NCI-H1105 (cell line): ENCODE measurements at places on chromosomes 12 and 14.

DNA sequence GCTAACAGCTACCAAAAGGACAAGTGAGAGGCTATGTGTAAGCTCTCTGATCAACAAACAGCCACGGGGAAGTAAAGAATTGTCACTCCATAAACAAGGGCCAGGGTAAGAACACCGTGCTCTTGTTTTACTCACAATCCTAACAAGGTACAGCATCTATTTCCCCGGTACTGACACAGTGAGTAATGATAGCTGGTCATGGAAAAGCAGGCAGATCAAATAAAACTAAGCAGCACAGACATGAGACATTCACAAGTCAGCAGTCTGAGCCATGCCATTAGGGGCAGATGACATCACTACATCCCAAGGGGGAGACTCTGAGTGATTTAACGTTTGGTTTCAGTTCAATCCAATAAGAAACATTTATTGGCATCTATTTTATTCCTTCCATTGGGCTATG is 54.4 kb downstream of the ARL6IP4 start:
- no peak for DNase-seq

DNA sequence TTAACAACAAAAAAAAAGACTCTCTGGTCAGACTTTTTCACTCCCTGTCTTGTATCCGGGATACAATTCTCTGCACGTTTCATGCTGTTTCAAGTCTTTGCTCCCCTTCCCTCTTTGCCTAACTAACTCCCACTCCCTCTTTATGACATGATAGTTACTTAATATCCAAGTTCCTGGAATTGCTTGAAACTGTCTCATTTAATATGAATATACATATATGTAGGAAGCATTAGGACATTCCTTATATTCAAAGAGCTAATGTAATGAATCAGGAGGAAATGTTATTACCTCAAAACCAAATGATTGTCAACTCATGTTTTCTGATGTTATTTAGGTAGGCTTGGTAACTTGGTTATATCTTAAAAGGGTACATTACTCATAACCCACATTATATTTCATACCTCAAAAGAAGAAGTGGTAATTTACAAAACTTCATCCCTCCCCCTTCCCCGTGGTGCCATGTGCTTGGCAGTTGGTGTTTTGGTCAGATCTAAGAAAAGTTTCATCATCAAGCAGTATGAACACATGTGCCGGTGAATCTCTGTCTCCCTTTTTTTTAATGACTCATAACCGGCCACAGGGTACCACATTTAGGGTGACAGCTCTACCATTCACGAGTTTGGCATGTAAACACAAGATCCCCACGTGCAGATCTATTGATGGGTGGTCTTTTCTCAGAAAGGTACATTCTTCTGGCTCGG is 56.5 kb downstream of the HCAR2 start:
- DNase-seq, result no peak

- no peak for DNase-seq
These were observed 467.2 kb downstream of the MED13L start for GRCh38 chr12:115810122-115810901.

DNA sequence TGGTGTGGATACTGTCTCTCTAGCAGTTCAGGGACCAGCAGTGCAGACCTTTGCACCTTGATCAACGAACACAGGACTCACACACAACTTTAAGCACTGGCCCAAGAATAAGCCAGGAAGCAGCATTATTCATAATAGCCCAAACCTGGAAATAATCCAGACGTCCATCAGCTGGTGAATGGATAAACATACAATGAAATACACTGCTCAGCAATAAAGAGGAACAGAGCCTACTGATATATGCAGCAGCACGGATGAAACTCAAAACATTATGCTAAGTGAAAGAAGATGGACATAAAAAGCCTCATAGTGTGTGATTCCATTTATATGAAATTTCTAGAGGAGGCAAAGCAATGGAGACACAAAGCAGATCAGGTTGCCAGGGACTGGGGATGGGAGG is 303.9 kb upstream of the FKBP4 start:
- DNase-seq, result peak; percentile 31

DNA sequence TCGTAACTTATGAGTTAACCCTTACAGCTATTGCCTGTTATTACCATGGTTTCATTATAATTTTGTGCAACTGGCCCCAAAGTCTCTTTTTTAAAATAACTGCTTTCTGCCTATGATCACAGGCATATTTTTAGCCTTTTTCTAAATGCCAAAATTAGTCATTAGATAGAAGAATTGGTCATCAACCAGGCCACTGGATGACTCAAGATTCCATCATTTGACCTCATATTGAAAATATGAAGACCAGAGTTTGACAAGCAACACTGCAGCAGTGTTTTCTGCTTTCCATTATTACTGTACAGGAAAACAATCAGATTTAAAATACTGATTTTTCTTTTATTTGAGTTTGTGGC is 54.7 kb upstream of the OTOGL start:
- no peak for DNase-seq

DNA sequence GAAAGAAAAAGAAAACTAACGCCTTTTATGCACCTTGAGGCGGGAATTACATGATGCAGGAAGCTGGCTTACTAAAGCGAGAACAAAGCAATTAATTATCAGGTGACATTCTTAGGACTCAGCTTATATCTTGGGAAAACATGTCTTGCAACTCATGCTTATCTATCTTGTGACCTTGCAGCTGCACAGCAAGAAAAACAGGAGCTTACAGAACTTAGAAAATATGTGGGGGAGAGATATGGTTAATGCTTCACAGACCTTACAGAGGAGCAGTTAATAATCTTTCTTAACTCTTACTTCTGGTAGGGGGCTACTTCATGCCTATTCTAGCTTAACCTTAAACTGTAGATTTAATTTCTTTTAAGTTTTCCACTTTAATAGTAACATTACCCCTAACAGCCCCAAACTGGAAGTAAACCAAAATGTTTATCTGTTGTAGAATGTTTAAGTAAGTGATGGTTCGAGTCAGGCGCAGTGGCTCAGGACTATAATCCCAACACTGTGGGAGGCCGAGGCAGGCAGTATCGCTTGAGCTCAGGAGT is 13.2 kb upstream of the OR11G2 start:
- no peak for DNase-seq

DNA sequence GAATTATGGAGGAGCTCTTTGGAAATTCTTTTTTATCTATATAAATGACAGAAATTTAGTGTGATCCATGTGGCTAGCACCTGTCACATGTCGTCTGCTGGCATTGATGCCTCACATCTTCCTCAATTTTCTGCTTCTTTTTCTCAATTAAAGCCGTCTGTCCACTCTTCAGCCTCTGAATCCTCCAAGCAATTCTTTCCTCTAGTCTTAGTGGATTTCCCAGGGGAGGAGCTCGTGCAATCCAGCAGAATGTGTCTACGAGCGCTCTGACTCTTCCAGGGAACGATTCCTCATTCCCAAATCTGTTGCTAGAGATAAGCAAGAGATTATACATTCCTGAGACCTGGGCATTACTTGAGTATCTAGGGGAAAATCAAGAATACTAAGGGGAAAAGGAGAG is 176.6 kb downstream of the EMP1 start:
- no peak for DNase-seq

GRCh38 chr12:67780580-67781084 is 132.1 kb downstream of the DYRK2 start:
- no peak for DNase-seq

- DNase-seq, result peak; percentile 80
These were observed 108.5 kb downstream of the NRXN3 start for GRCh38 chr14:78278464-78279250.

- no peak for DNase-seq
These were observed 202.3 kb upstream of the CDKN3 start for GRCh38 chr14:54194501-54194900.

- DNase-seq, result no peak
These were observed 66.7 kb upstream of the PPP1R12A start for GRCh38 chr12:80001562-80001961.

GRCh38 chr12:122909442-122910288 is 13.7 kb upstream of the VPS37B start:
- peak; percentile 15 for DNase-seq

DNA sequence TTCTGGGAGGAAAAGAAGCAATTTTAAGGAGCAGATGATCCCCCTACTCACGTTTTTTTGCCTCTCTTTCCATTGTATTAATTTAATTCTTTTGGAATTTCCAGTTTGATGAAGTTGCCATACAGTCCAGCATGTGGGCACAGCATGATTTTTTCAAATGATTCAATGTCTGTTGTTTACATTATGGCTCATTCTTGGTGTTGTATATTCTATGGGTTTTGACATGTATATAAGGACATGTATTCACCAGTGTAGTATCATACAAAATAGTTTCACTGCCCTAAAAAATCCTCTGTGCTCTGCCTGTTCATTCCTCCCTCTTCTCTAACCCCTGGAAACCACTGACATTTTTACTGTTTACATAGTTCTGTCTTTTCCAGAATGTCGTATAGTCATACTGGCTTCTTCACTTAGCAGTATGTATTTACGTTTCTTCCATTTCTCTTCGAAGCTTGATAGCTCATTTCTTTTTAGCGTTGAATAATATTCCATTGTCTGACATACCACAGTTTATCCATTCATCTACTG is 13.3 kb upstream of the KLHDC2 start:
- DNase-seq, result no peak

DNA sequence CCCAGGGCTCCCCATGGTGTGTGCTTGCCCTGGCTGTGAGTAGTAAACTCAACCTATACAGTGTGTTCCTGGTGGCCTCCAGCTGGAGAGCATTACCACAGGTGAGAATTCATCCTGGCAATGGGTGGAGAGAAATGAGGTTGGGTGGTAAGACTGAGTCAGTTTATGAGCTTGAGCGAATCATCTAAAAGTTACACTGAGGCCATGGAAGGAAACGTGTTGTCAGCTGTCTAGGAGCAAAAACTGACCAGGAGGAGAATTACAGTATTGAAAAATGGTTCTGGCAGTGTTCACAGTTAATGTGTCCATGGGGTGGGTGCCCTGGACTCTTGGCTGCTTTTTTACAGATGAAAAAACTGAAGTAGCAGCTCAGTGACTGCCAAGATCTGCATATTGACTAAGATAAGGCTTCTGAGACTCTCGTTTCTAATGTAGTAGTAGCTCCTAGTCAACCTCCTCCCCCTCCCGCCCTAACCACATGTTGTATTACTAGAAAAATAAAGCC is 202.0 kb upstream of the AMIGO2 start:
- DNase-seq, result no peak

DNA sequence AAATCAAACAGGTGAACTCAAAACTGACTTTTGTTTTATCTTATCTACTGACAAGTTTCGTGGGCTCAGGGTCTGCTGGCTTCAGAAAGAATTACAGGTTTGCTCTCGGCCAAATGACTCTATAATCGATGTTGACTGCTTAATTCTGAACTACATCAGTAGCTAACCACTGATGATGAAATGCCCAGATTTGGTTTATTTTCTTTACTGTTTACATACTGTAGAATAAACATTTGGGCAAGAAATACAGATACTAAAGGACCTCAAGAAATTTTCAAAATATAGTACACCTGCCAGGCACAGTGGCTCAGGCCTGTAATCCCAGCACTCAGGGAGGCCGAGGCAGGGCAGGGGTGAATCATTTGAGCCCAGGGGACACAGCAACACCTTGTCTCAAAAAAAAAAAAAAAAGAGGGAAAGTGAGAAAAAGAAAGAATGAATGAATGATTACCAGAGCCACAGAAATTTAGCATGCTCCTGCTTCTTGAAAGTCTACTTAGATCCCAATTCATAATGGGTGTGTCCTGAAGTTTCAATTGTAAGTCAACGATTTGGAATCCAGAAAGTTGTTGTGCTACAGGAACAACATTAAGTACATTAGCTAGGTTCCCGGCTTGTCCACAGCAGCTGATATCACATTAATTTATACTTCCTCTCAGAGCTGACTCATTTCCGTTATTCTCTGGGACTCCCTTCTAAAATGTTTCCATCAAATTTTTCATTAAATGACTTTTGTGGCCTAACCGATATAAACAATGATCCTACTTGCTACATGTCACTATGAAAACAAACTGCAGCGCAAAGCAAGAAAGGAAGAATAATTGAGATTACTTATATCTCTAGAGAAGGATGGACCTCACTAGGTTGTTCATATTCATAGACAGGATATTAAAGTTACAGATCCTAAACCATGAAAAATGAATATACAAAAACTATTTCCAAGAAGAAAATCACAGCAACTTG is 134.3 kb downstream of the MED13L start:
- DNase-seq, result no peak
